ENCODE measurements at places on chromosomes 2 and 18.

- DNase-seq: no peak
Measured at GRCh38 chr2:108926561-108927380, 62.2 kb downstream of the EDAR start.

- no peak for DNase-seq
Measured at GRCh38 chr2:3956892-3957291, 253.5 kb downstream of the DCDC2C start.

DNA sequence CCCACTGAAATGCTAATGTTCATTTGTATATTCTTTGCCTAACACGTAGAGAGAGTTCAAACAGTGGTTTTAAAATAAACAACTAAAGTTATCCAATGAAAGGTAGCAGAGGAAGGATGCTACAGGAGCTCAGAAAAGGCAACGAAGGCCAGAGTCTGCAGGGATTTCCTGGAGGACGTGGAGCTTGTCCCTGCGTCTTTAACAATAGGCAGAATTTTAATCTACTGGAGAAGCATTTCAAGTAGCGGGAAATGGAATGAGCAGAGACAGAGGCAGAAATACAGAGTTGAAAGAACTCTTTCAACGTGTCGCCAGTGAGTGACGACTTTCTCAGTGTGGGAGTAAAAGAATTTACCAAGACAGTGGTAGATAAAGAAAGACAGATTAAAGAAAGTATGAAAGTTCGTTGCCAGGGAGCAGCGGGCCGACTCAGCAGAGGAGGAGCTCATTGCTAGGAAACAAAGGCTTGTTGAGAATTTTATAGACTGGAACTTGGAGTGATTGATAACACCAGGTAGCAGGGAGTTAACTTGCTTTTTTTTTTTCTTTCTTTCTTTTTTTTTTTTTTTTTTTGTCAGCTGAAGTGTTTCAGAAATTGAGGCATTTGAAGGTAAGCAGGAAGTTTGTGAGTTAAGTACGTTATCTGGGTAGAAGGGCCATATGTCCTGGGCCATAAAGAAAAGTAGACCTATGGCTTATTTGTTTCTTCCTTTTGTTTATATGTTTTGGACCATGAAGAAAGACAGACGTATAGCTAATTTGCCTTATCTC, 625 bp upstream of the NBAS start:
- no peak for DNase-seq

DNA sequence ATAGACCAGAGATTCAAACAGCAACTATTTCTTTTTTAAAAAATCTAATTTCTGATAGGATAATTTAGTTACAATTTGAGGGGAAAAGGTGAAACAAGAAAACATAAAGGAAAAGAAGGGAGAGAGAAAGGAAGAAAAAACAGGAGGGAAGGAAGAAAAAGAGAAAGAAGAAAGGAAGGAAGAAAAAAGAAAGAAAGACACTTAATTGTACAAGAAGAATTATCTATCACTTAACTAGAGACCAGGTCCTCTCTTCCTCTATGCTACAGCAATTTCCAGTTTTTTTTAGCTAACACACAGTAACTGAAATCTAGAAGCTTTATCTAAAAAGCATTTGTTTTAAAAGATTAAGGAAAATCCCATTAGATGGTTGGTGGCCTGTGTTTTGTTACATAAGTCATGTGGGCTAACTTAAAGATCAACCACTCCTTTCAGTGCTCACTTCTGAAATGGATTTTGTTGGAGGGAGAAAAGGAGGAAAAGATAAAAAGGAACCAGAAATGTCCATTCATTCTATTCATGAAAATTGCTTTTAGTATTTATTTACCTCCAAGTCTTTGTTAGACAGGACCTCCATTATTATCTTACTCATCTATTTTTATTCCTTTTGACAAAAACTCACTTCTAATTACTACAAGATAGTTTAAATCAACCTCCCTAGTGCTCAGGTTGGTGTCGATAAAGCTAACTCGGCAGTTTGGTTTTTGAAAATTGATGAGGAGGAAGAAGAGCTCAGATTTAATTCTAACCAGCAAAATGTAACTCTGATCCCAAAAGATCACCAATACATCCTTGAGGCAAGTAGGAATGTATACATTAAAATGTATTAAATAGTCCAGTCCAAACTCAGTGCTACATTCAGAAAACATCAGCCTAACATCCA, 251.5 kb upstream of the FN1 start:
- DNase-seq: no peak

- no peak for DNase-seq
Measured at GRCh38 chr2:205657579-205657978, 24.7 kb upstream of the NRP2 start.

- DNase-seq: no peak
Measured at GRCh38 chr2:232924433-232924832, 54.4 kb downstream of the SNORC start.

DNA sequence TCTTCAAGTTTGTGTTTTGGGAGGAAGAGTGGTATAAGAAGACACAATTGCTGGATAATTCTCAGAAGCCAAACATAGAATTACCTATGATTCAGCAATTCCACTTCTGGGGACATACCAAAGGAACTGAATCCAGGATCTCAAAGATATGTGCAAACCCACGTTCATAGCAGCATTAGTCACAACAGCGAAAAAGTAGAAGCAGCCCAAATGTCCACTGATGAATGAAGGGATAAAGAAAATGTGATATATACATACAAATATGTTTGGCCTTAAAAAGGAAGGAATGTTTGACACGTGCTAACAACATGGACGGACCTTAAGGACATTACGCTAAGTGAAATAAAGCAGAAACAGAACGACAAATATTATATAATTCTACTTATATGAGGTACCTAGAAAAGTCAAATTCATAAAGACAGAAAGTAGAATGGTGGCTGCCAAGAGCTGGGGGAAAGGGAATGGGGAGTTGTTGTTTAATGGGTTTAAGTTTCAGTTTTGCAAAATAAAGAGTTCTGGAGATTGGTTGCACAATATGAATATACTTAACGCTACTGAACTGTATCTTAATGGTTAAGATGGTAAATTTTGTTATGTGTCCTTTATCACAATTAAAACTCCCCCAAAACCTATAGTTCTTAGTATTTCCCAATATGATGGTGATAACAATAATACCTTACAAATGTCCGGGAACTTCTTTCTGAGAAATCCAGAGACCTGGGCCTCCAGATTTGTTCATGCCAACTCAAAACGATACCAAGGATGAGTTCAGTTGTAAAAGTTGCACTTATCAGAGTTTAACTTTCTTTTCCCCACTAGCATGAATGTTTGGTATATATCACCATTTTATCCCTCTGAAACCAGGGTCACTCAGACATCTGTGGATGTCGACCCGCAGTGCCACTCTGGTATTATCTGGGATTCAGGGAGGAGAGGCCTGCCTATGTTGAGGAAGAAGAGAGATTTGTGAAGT, 33.7 kb upstream of the WIPF1 start:
- no peak for DNase-seq

- DNase-seq: no peak
Measured at GRCh38 chr18:12867441-12868123, 16.5 kb downstream of the PTPN2 start.

DNA sequence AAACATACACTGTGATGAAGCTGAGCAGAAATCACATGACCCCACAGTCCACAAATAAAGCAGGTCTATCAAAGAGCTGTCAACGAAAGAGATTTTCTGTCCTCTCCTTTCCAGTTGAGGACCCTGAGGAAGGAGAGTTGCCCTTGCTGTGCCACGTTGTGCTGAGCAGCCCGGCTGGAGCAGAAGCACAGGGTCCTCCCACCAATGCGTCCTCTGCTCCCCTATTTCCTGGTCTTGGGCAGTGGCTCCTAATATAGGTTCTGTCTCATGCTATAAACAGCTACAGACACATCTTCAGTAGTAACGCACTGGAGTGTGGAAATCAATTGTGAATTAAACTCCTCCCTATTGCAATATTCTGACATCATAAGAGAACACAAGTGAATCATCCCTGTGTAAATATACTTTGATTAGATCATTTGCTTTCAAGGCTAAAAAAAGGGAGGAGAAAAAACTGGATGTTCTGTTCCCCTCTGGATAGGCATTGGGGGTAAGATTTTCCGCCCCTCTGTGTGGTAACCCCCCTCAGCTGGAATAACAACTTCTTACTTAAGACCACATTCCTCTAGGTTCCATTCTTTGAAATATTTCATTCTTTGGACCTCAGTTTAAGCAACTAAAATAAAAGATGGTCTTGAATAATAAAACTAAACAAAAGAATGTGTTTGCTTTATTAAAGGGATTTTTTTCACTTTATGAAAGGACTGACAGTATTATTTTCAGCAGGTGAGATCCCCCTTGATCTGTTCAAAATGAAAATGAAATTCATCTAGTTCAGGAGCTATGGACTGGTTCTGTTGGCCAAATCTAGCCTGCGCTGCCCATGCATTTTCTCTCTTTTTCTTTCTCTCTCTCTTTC, 8.3 kb upstream of the RHOB start:
- DNase-seq: no peak

GRCh38 chr2:88429929-88430328, 22.6 kb downstream of the FOXI3 start:
- DNase-seq: no peak

- DNase-seq: no peak
Measured at GRCh38 chr2:2577407-2577831, 246.3 kb upstream of the MYT1L start.

GRCh38 chr2:121120991-121121390, 164.0 kb downstream of the TFCP2L1 start:
- DNase-seq: no peak

GRCh38 chr2:39821871-39822270, 42.8 kb upstream of the THUMPD2 start:
- no peak for DNase-seq

- no peak for DNase-seq
Measured at GRCh38 chr18:50287028-50287440, 458 bp downstream of the CXXC1 start.

GRCh38 chr18:28468901-28469300, 292.0 kb upstream of the CDH2 start:
- DNase-seq: no peak

GRCh38 chr2:49278141-49278540, 123.8 kb upstream of the FSHR start:
- no peak for DNase-seq

DNA sequence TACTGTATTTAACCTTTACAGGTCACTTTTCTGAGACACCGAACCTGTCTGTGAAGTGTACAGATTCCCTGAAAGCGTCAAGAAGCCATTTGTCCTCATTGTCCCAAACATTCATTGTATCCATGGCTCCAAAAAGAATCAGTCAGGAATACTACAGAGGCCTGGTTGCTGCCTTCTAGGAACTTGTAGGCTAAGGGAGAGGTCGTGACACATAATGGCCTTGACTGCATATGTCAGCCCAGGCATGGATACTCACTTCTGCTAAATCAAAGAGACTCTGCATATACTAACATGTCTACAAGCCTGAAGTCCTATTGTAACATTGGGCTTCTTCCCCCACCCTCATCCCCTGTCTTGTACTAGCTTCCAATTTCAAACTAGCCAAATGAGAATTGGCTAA, 40.2 kb downstream of the ONECUT2 start:
- no peak for DNase-seq

GRCh38 chr2:112108178-112108832, 29.9 kb upstream of the FBLN7 start:
- DNase-seq: no peak

DNA sequence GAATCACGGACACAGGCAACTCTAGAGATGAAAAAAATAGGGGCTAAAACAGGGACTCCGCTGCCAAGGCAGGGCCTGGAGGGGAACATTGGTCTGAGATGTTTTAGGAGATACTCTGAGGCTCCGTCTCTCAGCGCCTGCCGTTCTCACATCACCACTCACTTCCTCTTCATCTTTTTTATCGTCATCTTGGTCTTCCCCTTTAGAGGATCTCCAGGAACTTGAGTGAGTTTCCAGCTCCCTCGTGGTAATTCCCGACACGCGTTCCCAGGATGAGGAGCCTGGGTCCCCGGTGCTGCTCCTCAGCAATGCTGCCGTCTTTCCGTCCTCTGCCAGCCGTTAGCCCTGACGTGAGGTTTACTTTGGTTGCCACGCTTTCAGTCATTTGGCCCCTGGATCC, 16.1 kb downstream of the MLPH start:
- no peak for DNase-seq

DNA sequence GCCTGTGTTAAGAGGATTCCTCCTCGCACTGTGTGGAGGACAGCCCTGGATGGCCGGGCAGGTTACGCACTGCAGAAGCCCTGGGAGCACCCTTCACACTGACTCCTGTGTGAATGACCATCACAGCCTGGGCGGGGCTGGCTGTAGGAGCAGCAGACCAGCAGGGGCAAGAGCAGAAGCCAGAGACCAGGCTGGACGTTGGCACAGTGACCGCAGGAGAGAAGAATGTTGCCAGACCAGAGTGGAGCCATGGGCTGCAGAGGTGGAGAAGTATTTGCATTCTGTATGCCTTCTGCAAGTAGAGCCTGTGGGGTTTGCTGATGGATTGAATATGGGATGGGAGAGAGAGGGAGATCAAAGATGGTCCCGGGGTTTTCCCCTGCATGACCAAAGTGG, 23.1 kb downstream of the LRRFIP1 start:
- DNase-seq: no peak

GRCh38 chr18:43720041-43720440, 442.8 kb upstream of the SYT4 start:
- no peak for DNase-seq

- DNase-seq: no peak
Measured at GRCh38 chr18:58135183-58135641, 91.2 kb downstream of the NEDD4L start.

GRCh38 chr2:105307146-105307545, 22.4 kb downstream of the TGFBRAP1 start:
- no peak for DNase-seq

- DNase-seq: no peak
Measured at GRCh38 chr2:74205596-74205995, 7.2 kb downstream of the MTHFD2 start.

- DNase-seq: no peak
Measured at GRCh38 chr2:49053156-49053555, 101.2 kb downstream of the FSHR start.

- DNase-seq: no peak
Measured at GRCh38 chr2:128469875-128470274, 151.2 kb upstream of the HS6ST1 start.

DNA sequence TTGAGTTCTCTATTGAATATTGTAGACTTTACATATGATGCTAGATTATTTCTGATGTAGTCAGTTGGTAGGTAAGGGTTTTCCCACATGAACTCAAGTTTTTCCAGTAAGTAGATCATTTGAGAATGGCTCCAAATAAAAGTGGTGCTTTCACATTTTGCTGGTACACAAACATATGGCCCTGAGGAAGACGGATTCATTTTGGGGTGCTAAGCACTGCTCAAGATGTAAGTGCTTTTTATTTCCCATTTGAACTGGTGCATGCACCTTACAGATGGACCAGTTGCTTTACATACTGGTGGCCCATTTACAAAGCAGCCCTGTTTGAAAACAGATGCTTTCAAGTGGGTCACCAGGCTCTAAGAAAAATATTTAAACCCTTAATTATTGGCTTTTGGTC, 266.7 kb downstream of the MEIS1 start:
- DNase-seq: no peak

- no peak for DNase-seq
Measured at GRCh38 chr18:70188113-70188512, 17.4 kb downstream of the RTTN start.

Data from stimulated activated CD8-positive, alpha-beta memory T cell treated with anti-CD3 and anti-CD28 coated beads, Interleukin-15, amount 100 ng/mL, for 1 hour (primary cell).